ENCODE measurements at places on chromosomes 12 and 14. TPM values are rescaled to one million over a fixed set of nuclear protein-coding genes. Genes with fewer than 3 reads are reported as not detected.

ANKRD52 gene
- 55.6 TPM for total RNA-seq

PARP2 gene
- total RNA-seq, result 12.3 TPM

CD69 gene
- 32.5 TPM for total RNA-seq

DPF3 gene
- 6.2 TPM for total RNA-seq

Data from glomerular endothelial cell (primary cell).